Mesenteric fat pad (tissue), 1 donor: ENCODE measurements at places on chromosomes 11 and 22. TPM values are rescaled to one million over a fixed set of nuclear protein-coding genes. Genes with fewer than 3 reads are reported as not detected.

The LIPT2 gene
- 1.3 TPM for total RNA-seq

The PTPN5 gene
- 1.1 TPM for total RNA-seq

The NCAM1 gene
- total RNA-seq = 3.1 TPM

The PPP6R3 gene
- 81.3 TPM for total RNA-seq

The PATE1 gene
- not detected for total RNA-seq

The DGAT2 gene
- 337 TPM for total RNA-seq

The KCNQ1 gene
- 10.7 TPM for total RNA-seq

The PIH1D2 gene
- 1.5 TPM for total RNA-seq

The P2RY6 gene
- total RNA-seq = 6.7 TPM

The APOL5 gene
- total RNA-seq = not detected

The CYB5R2 gene
- 4.2 TPM for total RNA-seq

The GGTLC3 gene
- total RNA-seq = not detected

The SEPTIN3 gene
- total RNA-seq = 0.55 TPM

The PANX2 gene
- 1.9 TPM for total RNA-seq

- DNase-seq = no peak
Observed at GRCh38 chr11:76023236-76024068, 182.8 kb downstream of the WNT11 start.

- no peak for DNase-seq
Observed at GRCh38 chr11:131808470-131808869, 438.1 kb downstream of the NTM start.

DNA sequence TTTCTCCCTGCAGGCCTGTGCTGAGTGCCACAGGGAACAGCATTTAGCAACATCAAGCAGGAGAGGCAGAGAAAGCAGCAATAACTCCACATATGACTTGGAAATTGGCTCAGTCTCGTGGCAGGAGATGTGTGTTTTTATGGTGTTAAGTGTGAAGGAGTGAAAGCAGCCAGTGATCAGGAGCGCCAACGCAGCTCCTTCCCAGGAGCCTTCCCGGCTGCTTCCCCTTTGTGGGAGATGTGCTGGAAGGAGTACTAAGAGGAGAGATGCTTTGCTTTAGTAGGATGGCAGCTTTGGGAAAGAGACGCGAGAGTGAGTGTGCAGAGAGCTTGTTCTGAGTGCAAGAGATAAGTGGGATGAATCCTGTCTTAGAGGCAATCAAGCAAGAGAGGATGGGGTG, 54.7 kb upstream of the KIRREL3 start:
- DNase-seq = no peak

DNA sequence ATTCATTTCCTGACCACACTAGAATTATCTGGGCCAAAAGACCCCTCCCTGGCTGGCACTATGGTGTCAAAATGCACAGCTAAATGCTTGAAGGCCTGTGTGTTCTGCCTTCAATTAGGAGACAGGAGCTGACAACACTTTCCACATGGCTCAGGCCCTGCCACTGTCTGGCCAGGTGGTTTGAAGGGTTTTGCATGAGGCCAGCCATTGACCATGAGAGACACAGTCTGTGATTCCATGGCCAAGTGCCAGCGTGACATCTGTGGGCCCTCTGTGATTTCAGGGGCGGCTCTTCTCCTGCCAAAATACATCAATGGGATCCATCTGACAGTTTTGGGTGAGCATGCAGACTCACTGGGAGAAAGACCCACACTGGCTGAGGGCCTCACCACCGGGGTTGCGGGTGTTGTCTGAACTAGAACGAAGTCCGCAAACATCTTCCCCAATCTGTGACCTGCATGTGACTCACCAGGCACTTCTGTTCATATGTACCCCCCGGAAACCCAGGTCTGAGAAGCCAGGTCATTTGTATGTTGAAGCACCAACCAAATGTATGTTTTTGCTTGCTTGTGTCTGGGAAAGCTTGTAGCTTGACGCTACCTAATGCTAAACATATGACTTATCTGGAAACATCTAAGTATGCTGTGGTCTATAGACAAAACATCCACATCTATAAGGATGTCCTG, 20.7 kb upstream of the NAV2 start:
- no peak for DNase-seq

DNA sequence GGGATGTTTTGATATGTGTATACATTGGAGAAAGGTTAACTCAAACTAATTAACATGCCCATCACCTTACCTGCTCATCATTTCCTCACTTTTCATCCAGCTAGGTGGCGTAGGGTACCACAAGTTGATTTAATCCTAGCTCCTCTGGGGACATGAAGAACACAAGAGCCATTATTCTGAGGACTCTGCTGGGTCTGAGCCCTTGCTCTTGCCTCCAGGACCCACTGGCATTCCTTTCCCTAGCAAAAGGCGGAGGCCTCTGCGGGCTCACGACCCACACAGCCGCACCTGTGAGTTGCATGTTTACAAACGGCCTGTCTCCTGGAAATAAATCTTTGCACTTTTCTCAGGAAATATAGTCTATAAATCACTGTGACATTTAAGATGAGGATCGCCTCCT, 871.9 kb downstream of the TBC1D22A start:
- DNase-seq = no peak

- DNase-seq = no peak
Observed at GRCh38 chr22:39522567-39523300, 2.4 kb downstream of the ATF4 start.

DNA sequence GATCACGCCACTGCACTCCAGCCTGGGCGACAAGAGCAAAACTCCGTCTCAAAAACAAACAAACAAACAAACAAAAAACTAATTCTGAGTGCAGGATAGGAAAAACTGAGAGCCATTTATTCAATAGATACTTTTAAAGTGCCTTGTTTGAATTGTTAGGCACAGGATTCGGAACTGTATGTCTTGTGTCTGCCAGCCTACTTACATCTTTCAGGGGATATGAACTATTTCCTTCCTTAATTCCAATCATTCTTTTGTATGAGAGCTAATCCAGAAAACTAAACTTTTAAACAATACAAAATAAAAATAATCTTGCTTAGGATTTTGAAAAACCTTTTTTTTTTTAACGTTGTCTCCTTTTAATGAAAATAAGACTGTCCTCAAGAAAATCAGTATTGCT, 12.6 kb downstream of the UVRAG start:
- no peak for DNase-seq

DNA sequence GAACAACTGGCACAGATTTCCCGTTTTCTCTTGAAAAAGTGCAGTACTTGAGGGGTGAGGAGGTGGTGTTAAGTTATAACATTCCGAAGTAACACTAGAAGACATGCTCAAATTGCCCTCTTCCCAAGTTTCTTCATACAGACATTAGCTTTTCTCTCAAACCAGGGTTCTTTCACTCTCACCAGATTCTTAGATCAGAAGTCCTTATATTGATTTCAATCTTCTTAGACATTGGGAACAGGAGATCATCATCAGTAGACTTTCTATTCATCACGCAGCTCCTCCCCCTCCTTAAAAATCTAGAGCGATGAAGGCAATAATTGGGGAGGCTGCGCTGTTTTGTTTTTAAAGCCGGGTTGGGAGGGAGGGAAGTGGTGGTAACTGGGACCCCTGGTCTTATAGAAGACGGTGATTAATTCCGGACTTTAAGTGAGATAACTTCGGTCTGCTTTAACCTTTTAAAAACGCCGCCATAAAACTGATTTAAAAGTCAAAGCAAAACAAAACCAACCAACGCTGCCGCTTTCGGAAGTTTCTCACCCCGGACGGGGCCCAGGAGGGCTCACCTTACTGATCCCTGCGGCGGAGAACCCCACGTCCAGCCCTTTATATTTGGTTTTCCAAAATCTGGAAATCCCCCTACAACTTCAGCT, 665 bp downstream of the USP28 start:
- no peak for DNase-seq

DNA sequence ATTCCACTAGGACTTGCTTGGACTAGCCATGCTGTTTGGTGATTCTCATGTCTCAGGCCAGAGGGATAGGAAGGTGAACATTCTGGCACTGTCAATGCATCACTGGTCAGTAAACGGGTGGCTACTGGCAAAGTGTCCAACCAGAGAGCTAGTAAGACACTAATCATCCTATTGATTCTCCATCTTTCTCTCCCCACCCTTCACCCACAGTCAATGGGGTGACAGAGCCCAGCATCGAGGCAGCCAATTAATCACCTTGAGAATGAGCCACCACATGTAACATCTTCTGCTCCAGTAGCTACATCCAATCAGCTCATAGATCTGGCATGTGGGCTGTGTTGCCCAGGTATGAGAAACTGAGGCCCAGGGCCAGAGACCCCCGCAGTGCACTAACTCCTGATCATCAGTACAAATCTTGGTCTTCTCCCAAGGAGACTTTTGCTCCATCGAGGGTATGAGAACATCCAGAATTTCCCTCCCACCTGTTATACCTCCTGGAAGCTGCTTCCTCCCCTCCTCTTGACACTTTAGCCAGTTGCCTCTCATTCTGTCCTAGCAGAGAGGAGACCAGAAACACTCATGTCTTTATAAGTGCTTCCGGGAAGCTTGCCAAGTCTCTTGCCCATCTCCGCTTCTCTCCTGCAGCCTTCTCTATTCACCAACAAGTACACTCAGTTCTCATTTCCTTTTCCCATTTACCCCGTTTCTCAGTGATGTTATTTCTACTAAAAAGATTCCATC, 17.0 kb downstream of the HTR3A start:
- peak; percentile 51 for DNase-seq

GRCh38 chr22:25084405-25085107, 115.1 kb upstream of the CRYBB3 start:
- no peak for DNase-seq

- peak; percentile 22 for DNase-seq
Observed at GRCh38 chr22:27835446-27835845, 33.9 kb upstream of the MN1 start.

GRCh38 chr22:38792833-38793232, 1.1 kb downstream of the DNAL4 start:
- no peak for DNase-seq

- DNase-seq = no peak
Observed at GRCh38 chr11:66894141-66894540, 37.3 kb downstream of the LRFN4 start.

GRCh38 chr11:47918370-47918690, 62.0 kb upstream of the PTPRJ start:
- no peak for DNase-seq

DNA sequence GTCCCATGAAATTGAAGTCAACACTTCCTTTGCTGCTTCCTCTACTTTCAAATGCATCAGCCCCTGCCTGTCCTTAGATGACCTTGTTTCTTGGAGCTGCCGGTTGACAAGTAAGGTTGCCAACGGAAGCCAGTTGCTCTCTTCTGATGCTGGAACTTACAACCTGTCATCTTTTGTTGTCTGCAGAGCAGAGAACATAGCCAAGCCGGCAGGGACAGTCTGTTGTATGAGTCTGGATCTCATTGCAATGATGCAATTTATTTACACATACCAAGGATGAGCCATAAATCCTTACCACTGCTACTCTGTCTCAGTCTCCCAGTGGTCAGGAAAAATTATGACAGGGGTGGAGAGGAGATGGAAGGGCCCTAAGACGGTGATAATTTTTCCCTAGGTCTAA, 151.4 kb downstream of the BLID start:
- DNase-seq = no peak

GRCh38 chr11:71458146-71459070, 5.4 kb downstream of the NADSYN1 start:
- peak; percentile 69 for DNase-seq

GRCh38 chr11:82229341-82229740, 504.3 kb downstream of the FAM181B start:
- DNase-seq = no peak

GRCh38 chr11:74546752-74547151, 45.6 kb upstream of the POLD3 start:
- DNase-seq = no peak

DNA sequence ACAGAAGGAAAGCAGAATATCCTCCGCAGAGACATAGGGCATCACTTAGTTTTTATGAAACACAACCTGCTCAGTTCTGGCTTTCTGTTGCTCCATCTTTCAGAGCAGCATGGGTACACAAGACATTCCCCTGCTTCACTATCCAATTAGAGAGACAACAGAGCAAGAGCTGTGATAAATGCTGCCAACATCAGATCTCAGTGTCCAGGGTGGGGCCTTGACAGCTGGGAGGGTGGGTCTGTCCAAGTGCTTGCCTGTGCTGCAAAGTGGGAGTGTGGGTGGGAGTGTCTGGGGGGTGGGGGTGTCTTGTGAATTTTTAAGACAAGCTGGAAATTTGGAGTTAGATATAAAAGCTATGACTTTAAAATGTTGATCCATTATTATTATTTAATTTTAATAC, 369.6 kb downstream of the TENM4 start:
- no peak for DNase-seq

DNA sequence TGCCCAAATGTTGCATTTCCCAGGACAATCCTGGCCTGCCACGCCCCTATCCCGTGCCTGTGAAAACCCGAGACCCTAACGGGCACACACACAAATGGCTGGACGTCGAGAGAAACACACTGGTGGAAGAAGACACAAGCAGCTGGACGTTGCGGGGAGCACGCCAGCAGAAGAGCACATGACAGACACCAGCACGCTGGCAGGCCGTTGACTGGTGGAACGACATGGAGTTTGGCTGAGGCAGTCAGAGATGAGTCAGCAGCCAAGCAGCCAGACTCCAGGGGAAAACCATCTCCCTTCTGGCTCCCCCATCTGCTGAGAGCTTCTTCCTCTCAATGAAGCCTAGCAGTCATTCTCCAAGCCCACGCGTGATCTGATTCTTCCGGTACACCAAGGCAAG, 606.7 kb upstream of the LRRC4C start:
- DNase-seq = no peak

- DNase-seq = no peak
Observed at GRCh38 chr11:70694371-70694770, 296.0 kb downstream of the CTTN start.

DNA sequence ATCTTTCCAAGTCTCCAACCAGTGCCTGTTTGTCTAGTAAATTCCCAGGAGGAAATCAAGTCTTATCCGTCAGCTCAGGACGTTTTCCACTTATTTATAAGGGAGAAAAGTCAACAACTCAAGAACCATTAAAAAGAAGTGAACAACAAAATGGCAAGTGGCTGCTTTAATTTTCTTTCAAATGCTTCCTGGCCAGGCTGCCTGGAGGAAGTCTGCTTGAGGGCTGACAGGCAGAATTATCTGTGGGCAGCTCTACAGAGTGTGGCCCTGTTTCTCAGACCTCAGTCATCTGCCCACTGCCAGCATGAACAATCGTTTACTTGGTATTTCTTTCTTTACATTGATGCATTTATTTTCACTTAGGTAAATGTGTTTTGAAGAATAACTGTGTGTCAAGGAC, 281.9 kb upstream of the ISX start:
- DNase-seq = no peak

DNA sequence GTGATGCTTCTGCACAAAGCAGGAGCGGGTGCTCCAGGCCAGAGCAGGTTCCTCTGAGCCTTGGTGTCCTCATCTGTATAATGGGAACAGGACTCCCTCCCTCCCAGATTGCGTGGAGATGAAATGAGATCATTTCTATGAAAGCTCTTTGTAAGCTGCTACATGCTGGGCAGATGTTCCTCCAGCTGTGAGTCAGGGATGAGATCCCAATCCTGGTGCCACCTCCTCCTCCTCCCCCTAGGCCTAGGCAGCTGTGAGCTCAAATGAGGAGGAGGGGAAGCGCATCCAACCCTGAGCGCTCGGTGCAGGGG, 7.0 kb upstream of the CABP2 start:
- no peak for DNase-seq

GRCh38 chr22:25629613-25630012, 65.1 kb downstream of the GRK3 start:
- no peak for DNase-seq
